ENCODE measurements at places on chromosomes 1 and 21.

- no peak for DNase-seq
Measured at GRCh38 chr1:57254022-57254421, 169.8 kb downstream of the DAB1 start.

GRCh38 chr1:244952280-244952933, 88.1 kb upstream of the HNRNPU start:
- no peak for DNase-seq

DNA sequence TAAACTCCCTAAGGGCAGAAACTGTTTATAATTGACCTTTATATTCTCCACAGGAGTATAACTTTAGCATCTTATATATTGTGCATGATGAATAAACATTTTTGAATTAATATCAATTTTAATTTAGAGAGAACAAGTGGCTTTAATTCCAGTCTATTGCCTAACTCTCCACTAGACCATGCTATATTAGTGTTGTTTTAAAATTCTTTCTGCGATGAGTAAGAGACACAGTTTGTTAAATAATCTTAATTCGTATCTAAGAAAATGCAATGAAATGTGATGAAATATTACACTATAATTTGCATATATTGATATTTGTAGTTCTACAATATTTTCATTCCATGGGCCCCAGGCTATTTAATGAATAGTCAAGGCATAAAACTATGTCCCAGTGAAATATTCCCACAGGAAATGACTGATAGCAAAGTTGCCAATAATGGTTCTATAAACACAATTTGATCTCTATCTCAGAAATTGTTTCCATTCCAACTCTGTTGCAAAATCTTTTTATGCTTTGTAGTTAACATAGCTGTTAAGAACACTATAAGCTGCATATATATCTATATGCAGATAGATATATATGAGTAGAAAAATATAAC, 2.9 kb upstream of the SYDE2 start:
- no peak for DNase-seq

DNA sequence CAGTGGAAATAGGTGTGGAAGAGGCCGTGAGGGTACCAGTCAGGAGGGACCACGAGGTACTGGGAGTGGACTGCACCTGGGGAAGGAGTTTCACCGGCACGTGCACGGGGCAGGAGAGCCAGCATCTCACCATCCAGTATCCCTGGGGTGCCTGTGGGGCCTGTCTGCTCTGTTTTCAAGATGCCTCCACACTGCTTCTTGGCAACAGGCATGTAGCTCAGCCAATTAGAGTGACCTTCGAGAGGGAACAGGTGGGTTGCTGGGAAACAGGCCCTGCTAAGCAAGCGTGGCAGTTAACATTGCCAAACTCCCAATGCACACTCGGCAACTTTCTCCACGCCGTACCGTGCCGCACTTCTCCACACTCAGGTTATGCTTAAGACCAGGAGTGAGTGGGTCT, 17.7 kb downstream of the KCNC4 start:
- DNase-seq = no peak

DNA sequence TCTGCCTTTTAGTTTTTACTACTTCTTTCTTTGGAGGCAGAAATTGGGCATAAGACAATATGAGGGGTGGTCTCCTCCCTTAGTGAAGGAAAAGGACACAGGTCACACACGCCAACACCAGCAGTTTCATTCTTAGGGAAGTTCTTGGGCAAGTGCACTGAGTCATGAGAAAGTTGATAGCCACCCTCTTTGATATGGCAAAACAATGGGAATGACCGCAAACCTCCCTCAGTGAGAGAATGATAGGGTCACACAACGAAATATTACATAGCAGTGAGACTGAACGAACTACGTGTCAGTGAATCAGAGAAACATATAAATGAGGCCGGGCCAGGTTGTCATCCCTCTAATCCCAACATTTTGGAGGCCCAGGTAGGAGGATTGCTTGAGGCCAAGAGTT, 20.0 kb downstream of the IL6R start:
- DNase-seq = no peak

GRCh38 chr1:111666828-111667227, 47.2 kb downstream of the RAP1A start:
- DNase-seq = no peak

DNA sequence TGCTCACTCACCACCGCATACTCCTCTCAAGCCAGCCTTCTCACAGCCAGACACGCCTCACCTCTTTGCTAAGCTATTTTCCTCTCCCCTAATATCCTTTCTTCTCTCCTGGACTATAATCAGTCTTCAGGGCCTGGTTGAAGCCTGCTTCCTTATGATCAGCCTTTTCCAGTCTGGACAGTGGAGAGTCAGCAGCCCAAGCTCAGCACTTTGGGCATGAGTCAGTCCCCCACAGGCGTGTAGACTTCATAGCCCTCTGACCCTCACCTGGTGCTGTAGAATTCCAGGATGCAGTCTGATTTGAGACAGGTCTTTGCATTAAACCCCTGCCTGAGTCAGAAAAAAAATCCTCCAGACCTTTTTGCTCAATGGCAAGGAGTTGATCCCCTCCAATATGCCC, 2.5 kb downstream of the HPCAL4 start:
- no peak for DNase-seq

DNA sequence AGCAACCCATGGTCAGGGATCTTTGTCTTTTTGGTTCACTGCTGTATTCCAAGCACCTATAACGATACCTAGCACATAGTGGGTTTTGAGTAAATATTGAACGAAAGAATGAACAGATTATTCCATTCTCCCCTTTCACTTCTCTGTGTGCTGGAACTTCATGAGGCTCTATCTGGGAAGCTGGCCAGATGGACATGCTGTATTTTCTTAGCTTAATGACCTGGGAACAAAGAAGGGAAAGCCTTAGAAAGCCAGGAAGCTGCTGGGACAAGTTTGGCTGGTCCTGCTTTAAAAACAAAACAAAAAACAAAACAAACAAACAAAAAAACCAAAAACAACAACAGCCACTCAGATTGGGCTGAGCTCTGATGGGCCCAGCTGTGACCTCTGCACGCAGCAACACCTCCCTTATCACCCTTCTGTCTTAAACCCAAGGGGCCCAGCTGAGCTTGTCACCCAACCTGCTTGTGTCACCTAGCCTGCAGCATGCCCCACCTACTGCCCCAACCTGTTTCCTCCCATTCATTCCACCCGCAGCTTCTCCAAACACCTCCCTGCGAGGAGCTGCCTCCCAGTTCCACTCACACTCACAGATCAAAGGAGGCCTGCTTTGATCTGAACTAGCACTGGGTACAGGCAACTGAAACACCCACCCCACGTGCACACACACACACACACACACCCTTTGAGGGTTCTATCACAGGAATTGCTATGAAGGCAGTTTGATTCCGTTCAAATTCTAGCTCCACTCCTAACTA, 37.1 kb downstream of the SLC30A1 start:
- no peak for DNase-seq

GRCh38 chr1:84968101-84968500, 28.8 kb downstream of the MCOLN2 start:
- no peak for DNase-seq

DNA sequence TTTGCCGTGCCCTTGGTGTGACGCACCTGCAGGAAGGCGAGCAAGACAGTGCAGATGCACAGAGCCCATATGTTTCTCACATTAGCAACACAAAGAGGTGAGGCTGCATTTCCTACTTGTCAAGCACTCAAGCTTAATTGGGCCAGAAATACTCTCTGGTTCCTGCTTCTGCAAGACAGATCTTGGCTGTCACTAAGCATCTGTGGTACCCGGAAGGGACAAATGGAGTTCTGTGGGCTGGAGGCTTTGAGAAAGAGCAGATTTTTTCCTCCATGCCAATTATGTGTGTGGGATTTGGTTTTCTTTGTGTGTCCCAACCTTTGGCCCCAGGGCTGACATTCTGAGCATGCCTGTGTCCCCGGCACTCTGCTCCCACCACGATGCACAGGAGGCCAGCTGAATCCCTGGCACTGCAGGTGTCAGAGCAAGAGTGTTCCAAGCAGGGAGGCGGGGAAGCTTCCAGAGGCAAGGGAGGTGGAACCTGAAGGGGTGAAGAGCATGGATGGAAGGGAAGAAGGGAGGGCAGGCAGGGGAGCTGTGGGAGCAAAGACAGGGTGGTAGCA, 52.0 kb upstream of the STUM start:
- no peak for DNase-seq

GRCh38 chr21:32334980-32335531, 36.4 kb downstream of the MRAP start:
- no peak for DNase-seq

DNA sequence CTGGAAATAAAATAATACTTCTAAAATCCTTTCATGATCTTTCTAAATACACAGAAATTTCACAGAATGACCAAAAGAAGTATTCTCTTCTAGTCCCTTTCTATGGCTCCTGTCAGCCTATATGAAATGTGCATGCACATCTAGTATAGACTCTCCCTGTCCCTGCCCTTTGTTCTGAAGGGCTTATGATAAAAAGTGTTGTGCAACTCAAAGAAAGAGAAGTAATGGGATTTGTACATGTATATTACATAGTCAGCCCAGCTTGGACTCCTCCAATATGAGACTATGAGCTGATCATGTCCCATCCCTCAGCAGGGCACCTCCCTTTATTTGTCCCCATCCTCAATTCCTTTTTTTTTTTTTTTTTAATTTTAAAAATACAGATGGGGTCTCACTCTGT, 42.1 kb upstream of the LAX1 start:
- no peak for DNase-seq

DNA sequence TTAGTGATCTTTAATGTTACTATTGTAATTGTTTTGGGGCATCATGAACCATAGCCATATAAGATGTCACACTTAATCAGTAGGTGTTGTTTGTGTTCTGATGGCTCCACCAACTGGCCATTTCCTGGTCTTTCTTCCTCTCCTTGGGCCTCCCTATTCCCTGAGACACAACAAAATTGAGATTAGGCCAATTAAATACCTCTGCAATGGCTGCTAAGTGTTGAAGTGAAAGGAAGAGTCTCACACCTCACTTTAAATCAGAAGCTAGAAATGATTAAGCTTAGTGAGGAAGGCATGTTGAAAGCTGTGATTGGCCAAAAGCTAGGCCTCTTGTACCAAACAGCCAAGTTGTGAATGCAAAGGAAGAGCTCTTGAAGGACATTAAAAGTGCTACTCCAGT, 30.7 kb downstream of the PPP2R5A start:
- peak; percentile 46 for DNase-seq

DNA sequence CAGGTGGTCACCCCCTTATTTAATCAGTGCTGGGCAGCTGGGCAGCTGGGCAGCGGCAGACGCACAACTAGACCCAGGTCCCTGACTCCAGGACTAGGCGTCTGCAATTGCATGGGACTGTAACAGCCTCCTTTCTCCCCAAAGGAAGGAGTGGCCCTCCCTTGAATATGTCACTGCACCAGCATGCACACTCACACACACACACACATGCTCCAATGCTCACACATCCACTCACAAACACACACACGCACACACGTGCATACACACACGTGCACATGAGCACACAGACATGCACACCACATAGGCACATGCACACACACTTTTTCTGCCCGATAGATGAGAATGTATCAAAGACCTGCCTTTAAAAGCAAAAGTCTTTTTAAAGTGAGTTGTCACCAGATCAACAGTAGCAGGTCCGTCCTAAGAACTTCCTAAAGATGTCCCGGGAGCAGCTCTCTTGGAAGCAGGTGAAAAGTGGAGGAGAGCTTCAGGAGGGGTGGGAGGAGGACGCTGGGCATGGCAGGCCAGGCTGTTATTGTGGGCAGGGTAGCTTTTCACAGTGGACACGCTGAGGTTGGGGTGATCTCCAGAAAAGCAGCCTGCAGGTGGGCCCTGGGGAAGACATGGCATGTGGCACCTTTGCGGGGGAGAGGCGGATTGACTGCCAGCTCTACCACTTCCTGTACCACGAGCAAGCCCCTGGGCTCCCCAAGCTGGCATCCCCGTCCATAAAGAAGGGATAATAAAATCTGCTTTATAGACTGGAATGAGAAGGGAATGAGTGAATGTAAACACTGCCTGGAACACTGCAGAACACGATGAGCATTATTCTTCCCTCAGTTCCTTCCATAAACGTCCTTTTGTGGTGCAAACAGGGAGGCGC, 1.7 kb downstream of the PDE9A start:
- no peak for DNase-seq

DNA sequence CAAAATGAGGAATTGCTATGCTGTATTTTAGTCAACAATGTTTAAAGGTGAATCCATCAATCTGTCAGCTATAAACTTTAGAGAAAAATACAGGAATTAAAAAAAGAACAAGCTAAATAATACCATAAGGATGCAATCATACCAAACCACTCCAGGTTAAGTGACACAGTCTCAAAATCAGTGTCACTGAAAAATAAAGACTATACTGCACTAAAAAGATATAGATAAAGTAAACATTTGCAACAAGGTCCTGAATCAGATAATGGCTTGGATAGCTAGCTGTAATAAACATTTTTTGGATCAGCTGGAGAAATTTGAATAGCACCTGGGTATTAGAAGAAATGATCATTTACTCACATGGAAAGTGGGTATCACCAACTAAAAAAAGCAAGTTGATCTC, 7.8 kb downstream of the GPBP1L1 start:
- DNase-seq = no peak

GRCh38 chr1:243230914-243231313, 24.2 kb downstream of the CEP170 start:
- peak; percentile 44 for DNase-seq

DNA sequence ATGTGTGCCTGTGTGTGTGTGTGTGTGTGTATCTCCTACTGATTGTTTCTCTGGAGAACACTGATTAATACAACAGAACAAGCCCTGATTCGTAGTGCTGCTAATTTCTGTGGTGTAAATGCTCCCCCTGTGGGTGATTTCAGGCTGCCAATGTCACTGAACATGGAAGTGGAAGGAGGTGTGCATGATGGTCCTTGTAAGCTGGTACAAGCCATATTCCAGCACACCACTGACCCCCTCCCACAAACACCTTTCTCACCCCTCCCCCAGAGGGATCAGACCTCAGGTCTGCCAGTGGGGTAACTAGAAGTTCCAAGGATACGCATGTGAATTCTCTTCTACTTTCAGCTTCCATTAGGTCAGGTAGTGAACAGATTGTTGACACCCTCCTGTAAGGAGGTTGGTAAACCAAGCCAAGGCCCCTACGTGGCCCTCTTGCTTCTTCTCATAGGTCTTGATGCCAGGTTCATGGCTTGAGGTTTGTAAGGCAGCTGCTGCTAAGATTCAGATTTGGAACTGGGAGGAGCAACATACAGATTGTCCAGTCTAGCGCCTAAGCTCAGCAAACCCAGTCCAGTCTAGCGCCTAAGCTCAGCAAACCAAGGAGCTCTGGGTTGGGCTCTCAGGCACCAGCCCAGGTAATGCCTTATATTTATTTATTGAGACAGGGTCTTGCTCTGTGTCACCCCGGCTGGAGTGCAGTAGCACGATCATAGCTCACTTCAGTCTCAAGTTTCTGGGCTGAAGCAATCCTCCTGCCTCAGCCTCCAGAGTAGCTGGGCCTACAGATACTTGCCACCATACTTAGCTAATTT, 38.7 kb downstream of the DHCR24 start:
- no peak for DNase-seq

GRCh38 chr1:152014943-152015342, 21.3 kb upstream of the S100A10 start:
- DNase-seq = no peak

Data from KBM-7 (cell line).